ENCODE measurements at places on chromosomes 12 and 14.
A peak's percentile ranks its signal among the peaks of the same experiment; 100 is the strongest.

- DNase-seq, result no peak
Observed at GRCh38 chr14:70000601-70001000, 121.4 kb downstream of the SMOC1 start.

DNA sequence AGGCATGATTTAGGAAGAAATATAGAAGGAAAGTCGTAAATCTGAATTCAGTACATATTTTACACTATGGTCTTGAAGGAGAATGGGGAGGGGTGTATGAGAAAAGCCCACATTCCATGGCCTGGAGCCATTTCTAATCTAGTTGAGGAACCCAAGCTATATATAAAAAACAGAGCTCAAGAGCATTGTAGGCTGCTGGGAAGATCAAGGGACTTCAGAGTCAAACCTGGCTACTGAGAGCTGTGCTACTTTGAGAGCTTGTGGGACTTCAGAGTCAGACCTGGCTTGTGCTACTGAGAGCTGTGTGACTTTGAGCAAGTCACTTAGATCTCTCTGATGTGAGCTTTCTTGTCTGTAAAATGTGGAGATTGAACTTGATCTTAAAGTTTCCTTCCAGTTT lies 58.7 kb downstream of the TBK1 start:
- DNase-seq, result no peak

- DNase-seq, result no peak
Observed at GRCh38 chr12:121827351-121828099, 23.7 kb downstream of the SETD1B start.

- DNase-seq, result no peak
Observed at GRCh38 chr12:25694072-25694471, 141.0 kb upstream of the LMNTD1 start.

GRCh38 chr12:124819525-124819924 lies 44.1 kb downstream of the SCARB1 start:
- no peak for DNase-seq

- peak; percentile 41 for DNase-seq
Observed at GRCh38 chr14:41606532-41607303, at the start of gene LRFN5. TSS of gene LRFN5 (plus strand) at chr14:41606876.

GRCh38 chr14:103960457-103961055 lies 18.2 kb upstream of the RD3L start:
- DNase-seq, result no peak

GRCh38 chr12:46174919-46175318 lies 93.9 kb downstream of the SLC38A1 start:
- no peak for DNase-seq

GRCh38 chr12:57552835-57553313 lies 3.0 kb downstream of the KIF5A start:
- DNase-seq, result no peak

DNA sequence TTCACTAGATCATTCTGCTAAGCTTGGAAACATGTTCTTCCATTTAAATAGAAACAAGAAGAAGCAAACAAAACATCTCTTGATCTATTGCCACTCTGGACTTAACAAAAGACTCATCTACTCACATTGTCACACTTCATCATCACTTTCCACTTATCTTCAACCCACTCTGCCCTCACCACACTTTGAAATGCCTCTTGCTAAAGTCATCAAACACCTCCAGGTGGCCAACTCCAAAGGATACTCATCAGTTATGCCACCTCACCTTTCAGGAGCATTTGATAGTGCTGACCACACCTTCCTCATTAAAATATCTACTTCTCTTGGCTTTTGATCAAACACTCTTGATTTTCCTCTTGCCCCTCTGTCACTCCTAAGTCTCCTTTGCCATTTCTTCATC lies 7.2 kb downstream of the EFCAB11 start:
- DNase-seq, result no peak

DNA sequence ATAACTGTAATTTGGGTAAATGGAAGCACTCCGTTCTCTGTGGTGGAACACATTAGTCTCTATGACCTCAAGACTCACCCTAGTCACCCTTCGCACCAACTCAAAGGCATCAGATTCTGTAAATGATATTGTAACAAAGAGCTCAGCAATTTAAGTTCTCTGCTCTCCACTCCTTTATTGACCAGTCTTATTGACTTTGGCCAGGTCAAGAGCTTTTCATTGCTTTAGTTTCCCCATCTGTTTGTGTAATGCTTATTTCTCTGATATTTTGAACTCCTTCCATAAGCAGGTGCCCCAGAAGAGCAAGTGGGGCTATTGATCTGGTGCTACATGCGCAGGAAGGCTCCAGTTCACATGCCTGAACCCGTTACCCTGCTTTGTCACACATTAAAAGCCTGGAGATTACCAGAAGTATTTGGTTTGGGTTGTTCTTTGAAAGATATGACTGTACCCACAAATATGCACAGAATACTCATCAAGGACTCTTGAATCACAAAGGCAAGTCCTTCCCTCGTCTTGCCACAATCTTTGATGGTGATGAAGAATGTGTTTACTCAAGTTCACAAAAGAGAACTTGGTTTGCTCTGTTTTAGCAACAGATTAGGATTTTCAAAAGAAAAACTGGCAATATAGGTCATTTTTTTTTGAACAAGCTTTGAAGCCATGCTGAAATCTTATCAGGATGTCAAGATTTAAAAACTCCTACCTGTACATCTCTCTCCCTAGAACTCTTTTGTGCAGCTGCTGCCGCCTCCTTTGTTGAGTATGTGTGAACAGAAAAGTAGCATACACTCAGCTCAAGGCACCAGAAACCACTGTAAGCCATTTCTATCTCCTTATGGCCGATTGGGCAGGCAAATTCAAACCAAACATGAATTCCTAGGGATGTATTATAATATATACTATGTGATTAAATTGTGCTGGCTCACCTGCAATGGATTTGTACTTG lies 193.9 kb downstream of the BCAT1 start:
- DNase-seq, result no peak

- no peak for DNase-seq
Observed at GRCh38 chr12:130799051-130799450, 40.0 kb downstream of the STX2 start.

DNA sequence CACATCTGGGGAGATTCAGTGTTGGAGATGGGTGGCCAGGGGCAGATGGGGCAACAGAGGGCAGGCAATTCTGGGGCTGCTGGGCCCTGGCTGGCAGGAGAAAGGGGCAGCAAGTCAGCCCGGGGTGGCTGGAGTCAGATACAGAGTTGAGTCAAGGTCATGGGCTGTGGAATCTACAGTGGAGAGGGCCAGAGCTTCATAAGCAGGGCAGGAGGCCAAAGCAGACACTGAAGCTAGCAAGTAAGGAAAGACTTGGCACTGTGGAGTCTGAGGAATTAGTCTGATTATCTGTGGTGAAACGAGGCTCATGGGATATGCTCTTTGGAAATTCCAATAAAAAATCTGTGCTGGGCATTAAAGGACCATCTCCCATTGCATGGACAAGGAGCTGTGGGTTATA lies 95.5 kb downstream of the TMX1 start:
- no peak for DNase-seq

DNA sequence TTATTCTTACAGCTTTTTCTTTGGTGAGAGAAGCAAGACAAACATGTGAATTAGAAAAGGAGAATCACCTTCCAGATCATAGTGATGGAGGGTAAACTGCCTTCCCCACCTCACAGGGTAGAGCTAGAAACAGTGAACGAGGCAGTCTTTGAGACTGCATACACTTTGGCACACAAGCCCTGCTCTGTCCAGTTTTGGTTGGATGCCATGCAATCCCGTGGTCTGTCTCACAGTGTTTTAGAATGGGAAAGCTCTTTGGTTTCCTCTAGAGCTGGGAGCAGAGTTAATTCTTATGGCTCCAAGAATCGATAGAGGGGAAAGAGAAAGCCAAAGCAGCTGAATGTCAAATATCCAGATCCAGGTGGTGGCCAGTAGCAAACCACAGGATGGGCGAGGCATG lies 21.9 kb downstream of the TDP1 start:
- DNase-seq, result no peak
